H1 (cell line): ENCODE measurements at places on chromosomes 3 and 15. TPM values are rescaled to one million over a fixed set of nuclear protein-coding genes. Genes with fewer than 3 reads are reported as not detected.

WDR72 gene
- 1.9 and 2.1 TPM in 2 replicates for total RNA-seq

SPTSSB gene
- total RNA-seq, result 11.7 and 33.4 TPM in 2 replicates

GOLGA6L7 gene
- not detected in 2 replicates for total RNA-seq

UQCRC1 gene
- 310 TPM in 2 replicates for total RNA-seq

IGDCC3 gene
- 45.7 and 45.9 TPM in 2 replicates for total RNA-seq

NMNAT3 gene
- 3.5 and 4.3 TPM in 2 replicates for total RNA-seq

HESX1 gene
- 9.0 and 12.0 TPM in 2 replicates for total RNA-seq

RLBP1 gene
- total RNA-seq, result not detected in 2 replicates

- no peak for DNase-seq
These were observed 1.4 kb downstream of the SLTM start for GRCh38 chr15:58931987-58932588.

DNA sequence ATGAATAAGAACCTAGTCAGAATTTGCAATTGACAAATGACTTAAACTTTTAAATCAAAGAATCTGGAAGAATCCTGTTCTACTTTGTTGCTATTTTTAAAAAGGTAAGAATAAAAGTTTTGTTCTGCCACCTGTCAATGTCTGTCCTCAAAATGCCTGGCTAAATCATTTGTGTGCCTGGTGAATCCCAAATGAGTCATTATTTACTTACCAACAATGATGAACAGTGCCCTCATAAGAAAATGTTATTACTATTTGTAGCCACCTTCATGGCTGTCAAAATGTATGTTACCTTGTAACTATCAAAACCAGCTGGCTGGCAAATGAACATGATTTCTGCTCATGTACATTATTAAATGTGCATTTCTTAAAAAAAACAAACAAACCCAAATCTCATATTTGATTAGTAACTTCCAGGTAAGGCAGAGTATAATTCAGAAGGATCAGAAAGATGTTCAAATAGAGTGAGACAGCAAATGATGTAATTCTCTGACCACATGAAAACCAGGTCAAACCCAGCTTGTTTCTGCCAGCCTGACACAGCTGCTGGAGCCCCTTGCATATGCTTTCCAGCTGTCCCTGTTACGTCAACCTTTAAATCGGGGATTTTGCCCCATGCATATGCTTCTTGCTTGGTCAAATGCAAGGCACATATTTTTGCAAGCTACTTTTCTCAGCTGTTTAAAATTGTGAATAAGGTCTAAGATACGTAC is 137.9 kb downstream of the SSR3 start:
- DNase-seq, result no peak

- no peak for DNase-seq
These were observed 301.7 kb downstream of the NTRK3 start for GRCh38 chr15:87954793-87955192.

DNA sequence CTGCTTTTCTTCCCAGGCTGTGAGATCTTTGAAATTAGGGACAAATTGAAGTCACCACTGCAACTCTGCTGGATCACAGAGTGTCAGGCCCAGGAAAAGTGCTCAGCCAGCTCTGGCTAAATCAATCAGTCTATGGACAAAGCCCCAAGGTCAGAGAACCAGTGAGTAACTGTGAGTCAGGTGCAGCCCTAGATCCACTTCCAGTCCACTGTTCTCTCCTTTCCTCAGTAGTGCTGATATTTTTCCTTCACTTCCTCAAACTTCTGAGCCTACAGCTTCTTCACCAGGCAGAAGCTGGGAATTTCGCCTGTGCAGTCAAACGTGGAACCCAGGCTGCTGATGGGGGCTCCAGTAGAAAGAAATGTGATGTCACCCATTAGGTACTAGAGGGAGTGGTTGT is 75.1 kb upstream of the TRIM42 start:
- no peak for DNase-seq

GRCh38 chr3:50125541-50126286 is 29.4 kb upstream of the SEMA3F start:
- DNase-seq, result no peak

DNA sequence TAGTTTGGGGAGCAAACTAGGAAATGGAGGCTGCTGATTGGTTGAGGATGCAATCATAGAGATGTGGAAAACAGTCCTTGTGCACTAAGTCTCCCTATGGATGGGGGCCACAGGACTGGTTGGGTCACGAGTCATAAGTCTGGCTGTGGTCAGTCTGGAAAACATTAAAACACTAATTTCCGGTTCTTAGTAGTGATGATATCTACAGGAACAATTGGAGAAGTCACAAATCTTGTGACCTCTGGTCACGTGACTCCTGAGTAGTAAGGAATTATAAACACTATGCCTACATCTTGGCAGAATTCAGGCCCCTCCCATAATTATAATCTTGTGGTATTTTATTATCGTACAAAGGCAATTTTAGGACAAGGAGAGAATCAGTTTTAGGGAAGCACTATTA is 317.3 kb upstream of the ARPP21 start:
- no peak for DNase-seq

- no peak for DNase-seq
These were observed at the start of gene PRR23C for GRCh38 chr3:139044366-139045210. Gene PRR23C (minus strand): TSS chr3:139044892. CDS start chr3:139044620, 272 bp downstream.

GRCh38 chr15:49430046-49430445 is 7.0 kb downstream of the FGF7 start:
- DNase-seq, result no peak

- no peak for DNase-seq
These were observed 312.5 kb downstream of the NTRK3 start for GRCh38 chr15:87944050-87944449.

- DNase-seq, result no peak
These were observed 74.2 kb downstream of the ATG7 start for GRCh38 chr3:11346416-11346815.

- DNase-seq, result peak; percentile 56
These were observed 16.1 kb downstream of the POU1F1 start for GRCh38 chr3:87260270-87260669.
